ENCODE measurements at places on chromosomes 6 and 20. TPM values are rescaled to one million over a fixed set of nuclear protein-coding genes. Genes with fewer than 3 reads are reported as not detected.
A peak's percentile ranks its signal among the peaks of the same experiment; 100 is the strongest.

FAM184A gene
- total RNA-seq, result 4.4 TPM

DNA sequence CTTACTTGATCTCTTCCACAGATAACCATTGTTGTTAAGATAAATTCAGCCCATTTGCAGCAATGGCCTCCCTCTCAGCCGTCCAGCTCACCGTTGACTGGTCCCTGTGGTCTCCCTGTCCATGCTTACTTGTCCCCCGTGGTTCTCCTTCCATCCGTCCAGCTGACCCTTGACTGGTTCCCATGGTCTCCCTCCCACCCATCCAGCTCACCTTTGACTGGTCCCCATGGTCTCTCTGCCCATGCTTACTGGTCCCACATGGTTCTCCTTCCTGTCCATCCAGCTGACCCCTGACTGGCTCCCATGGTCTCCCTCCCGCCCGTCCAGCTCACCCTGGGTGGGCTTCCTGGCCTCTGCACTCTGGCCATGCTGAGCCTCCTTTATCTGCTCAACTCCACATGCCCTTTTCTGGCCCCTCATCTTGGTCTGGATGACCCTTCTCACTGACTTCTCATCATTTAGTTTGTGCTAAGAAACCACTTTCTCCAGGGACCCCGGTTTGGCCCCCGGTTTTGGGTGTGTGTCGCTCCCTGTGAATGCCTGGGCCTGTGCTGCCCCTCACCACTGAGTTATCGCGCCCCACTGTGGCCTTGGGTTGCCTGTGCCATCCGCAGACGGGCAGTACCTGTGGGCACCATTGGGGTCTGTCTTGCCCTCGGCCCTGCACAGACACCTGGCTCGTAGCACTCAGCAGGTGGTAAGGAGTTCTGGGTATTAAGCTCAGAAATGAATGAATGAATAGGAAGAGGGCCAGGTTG is 146.4 kb downstream of the ERMARD start:
- no peak for DNase-seq

DNA sequence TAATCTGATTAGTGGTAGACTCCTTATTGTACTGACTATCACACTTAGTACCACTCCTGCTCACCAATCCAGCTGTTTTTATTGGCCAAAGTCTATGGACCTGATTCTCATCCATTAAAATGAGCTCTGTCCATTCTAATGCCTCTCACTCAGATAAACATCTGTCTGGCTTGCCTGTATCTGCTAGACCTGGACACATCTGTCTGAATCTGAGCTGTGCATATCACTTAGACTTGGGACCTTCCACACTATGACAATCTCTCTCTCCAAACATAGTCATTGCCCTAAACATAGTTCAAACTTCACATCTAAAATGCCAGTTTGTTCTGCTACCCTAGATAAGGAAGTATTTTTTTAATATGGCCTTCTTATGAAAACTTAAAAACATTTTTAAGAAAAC is 92.6 kb downstream of the CENPW start:
- no peak for DNase-seq

GRCh38 chr6:149766156-149766769 is 16.7 kb downstream of the PCMT1 start:
- peak; percentile 51 for DNase-seq

DNA sequence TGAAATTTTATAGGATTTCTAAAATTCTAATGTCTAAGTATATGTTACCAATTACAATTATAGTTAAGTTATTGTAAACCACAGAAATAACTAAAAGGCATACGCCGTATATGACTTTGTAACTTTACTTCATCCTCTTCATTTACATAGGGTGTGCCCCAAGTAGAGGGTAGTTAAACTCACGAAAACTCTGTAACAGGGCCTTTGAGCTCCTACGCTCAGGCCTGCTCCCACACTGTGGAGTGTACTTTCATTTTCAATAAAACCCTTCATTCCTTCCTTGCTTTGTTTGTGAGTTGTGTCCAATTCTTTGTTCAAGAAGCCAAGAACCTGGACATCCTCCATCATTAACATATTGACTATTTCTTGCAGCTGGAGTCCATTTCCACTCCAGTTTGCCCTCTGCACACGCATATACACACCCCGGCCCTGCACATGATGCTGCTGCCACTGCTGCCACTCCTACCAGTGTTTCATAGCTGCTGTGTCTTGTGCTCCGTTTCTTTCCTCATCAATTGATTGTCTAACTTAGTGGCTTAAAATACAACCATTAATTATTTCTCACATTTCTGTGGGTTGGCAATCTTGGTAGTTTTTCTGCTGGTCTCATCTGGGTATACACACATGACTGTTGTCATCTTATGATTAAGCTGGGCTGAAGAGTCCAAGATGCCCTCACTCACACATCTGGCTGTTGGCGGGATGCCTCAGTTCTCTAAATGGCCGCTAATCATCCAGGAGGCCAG is 33.0 kb upstream of the SCP2D1 start:
- DNase-seq, result no peak

- DNase-seq, result no peak
Observed at GRCh38 chr6:168139121-168139520, 60.1 kb upstream of the FRMD1 start.

- DNase-seq, result no peak
Observed at GRCh38 chr6:106188104-106188794, 102.1 kb downstream of the PRDM1 start.

GRCh38 chr6:116291701-116292396 is 12.1 kb upstream of the TSPYL1 start:
- DNase-seq, result no peak

DNA sequence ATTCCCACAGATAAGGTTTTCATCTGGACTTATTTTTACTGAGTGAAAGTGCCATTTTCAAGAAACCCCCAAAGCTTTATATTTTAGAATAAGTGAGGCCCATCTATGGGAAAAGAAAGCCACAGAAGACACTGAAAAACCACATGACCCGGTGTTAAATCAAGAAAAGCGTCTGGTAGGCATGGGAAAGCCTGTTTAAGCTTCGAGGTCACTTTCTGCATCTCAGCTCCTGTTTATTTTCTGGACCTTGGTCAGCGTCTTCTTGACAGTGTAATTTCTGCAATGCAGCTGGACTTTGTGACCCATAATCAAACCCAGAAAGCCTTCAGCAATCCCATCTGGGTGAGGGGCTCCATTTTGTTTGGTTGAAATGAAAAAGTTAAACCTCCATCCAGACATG is 59.6 kb upstream of the NEDD9 start:
- no peak for DNase-seq

Measured in PC-3 (cell line).